Right renal cortex interstitium (tissue), 3 donors: ENCODE measurements at places on chromosomes 1 and 21. TPM values are rescaled to one million over a fixed set of nuclear protein-coding genes. Genes with fewer than 3 reads are reported as not detected.
A peak's percentile ranks its signal among the peaks of the same experiment; 100 is the strongest.

- no peak for DNase-seq
These were observed 44.8 kb downstream of the KCNJ15 start for GRCh38 chr21:38301321-38302214.

DNA sequence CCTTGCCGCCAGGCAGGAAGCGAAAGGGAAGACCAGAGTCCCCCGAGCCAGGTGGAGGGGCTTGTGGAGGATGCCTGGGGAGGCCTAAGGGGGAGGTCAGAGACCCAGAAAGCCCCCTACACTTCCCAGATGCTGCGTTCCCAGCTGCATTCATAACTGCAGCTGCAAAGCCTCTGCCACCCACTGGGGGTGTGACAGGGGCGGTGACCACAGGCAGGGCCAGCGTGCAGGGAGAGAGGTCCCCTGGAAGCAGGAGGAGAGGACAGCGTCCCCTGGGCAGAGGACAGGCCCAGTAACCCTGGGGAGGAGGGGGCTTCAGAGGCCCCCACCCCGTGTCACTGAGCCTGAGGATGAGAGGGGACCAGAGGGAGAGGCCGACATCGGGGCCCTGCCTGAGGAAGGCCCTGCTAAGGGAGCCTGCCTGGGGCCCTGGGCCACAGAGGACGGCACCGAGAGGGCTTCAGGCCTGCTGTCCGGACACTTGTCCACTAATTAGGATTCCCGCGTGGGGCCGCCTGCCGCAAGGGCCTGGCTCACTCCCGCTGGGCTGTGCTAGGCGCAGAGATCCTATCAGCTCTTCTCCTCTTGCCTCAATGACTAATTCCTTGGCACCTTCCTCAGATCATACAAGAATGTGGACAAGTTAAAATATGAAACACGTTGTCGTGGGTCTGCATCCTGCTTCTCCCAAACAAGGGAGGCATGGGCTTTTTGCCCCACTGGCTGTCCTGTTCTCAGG, 49.1 kb upstream of the CCDC27 start:
- no peak for DNase-seq

The BTBD19 gene
- 9.1 TPM for polyA plus RNA-seq

DNA sequence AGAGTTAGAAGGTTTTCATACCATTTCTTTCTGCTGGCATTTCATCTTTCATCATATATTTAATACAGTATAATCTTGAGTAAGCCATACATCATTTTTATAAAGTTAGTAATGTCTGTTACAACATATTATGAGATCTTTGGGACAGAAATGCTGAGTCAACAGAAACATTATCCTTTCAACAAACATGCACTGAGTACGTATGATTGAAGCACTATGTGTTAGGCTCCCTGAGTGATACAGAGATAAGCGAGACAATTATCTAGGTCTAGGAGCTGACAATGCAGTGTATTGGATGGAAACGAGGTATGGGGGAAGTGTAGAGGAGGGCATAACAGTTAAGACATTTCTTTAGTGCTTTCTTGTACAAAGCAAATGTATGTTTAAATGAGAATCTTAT, 19.7 kb upstream of the GPR52 start:
- DNase-seq = no peak

The SLC1A7 gene
- 0.08 TPM for polyA plus RNA-seq

DNA sequence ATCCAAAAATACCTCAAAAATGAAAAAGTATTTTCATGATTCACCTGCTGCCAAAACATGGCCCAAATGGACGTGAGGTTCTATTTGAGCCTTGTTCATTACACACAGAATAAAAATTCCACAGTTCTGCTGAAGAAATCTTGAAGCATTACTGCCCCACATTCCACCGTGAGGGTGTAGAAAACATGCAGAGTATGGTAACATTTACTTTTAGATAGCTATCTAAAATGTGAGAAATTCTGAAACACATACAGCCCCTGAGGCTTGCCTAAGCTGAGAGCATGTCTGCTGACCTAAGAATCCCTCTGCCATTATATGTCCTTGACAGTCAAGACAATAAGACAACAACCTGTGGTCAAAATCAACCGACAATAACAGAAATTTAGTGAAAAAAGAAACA, 186.5 kb downstream of the DSCAM start:
- no peak for DNase-seq

The TOE1 gene
- 15.1 TPM for polyA plus RNA-seq

DNA sequence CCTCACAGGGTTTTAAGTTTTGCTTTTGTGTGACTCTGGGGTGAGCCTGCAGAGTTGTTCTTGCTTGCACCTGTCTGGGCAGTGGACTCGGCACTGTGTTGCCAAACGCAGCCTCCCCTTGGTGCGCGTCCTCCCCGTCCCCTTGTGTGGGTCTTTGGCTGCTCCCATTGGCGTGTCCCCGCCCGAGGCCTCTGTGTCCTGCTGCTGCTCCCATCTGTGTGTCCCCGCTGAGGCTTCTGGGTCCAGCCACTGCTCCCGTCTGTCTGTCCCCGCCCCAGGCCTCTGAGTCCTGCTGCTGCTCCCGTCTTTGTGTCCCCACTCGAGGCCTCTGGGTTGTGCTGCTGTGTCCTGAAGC, 62.8 kb downstream of the PCNT start:
- DNase-seq = no peak

The AK5 gene
- polyA plus RNA-seq = 3.2 TPM

The PDZK1IP1 gene
- polyA plus RNA-seq = 43.7 TPM

DNA sequence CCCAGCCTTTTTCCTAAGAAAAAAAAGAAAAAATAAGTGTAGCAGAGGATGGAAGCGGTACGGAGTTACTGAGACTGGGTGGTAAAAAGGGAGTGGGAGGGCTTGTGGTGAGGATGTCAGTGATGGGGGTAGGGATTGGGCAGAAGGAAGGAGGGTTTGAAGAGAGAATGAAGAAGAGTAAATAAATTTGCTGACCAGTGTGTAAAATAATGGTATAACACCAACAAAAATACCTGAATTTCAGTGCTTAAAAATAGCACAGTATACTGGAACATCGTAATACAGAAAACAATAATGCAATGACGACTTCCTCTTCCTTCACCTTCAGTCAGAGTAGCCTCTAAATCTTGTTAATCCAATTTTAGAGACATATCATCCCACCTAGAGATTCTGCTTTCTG, 18.8 kb upstream of the SYPL2 start:
- no peak for DNase-seq

DNA sequence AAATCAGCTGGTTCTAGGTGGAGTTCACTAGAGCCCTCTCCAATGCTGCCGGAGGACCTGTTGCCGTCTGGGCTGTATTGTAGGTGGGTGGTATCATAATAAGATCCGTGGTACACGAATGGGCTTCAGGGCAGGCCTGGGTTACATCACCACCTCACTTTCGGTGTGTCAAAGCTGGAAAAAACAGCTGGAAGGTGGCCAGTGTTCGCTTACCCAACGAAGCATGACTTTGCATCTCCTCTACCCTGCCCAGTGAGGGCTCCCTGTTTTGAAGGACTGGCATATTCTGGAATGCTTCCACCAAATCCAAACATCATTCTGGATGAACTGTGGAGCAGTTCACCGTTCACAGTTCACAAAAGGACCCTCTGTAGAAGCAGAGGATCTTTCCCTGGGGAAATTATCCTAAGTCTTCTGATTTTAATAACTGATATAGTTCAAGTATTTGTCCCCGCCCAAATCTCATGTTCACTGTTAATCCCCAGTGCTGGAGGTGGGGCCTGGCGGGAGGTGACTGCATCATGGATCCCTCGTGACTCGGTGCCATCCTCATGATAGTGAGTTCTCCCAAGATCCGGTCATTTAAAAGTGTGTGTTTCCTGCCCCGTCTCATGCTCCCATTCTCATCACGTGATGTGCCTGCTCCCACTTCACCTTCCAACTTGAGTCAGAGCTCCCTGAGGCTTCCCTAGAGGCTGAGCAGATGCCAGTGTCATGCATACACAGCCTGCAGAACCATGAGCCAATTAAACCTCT, 429.0 kb downstream of the KIF26B start:
- no peak for DNase-seq

DNA sequence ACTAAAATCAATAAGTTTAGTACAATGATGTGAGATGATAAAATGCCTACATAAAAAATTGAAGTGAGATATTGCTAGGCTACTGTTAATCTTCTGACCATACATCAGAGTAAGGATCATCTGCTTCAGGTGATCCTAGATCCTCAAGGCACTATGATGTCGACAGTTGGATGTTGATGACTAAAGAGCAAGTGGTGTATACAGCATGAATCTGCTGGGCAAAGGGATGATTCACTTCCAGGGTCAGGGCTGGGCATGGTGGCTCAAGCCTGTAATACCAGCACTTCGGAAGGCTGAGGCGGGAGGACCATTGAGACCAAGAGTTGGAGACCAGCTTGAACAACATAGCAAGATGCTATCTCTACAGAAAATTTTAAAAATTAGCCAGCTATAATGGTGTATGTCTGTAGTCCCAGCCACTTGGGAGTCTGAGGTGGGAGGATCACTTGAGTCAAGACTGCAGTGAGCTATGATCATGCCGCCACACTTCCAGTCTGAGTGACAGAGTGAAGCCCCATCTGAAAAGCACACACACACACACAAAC, 24.6 kb downstream of the NUF2 start:
- DNase-seq = no peak

- no peak for DNase-seq
These were observed 53.0 kb downstream of the DMRTB1 start for GRCh38 chr1:53511933-53512806.

The PRKAA2 gene
- 14.8 TPM for polyA plus RNA-seq

The CLDN8 gene
- 77.4 TPM for polyA plus RNA-seq

The RASSF5 gene
- 5.4 TPM for polyA plus RNA-seq

DNA sequence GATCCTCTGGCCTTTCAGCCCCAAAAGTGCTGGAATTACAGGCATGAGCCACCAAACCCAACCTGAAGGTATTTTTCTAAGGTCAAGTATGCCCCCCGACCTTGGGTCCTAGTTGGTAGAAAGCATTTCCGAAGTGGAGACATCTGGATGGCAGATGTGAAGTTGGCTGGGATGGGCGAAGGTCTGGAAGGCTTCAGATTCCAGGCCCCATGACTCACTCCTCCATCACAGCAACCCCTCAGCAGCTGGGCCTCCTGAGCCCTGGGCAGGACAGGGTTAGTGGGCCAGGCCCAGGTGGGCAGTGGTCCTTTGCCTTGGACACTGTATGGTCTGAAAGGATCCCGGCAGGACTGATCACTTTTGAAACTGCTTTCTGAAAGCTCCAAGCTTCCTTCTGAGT, 23.3 kb downstream of the NAV1 start:
- DNase-seq = no peak

The ZNF648 gene
- 0.23 TPM for polyA plus RNA-seq

DNA sequence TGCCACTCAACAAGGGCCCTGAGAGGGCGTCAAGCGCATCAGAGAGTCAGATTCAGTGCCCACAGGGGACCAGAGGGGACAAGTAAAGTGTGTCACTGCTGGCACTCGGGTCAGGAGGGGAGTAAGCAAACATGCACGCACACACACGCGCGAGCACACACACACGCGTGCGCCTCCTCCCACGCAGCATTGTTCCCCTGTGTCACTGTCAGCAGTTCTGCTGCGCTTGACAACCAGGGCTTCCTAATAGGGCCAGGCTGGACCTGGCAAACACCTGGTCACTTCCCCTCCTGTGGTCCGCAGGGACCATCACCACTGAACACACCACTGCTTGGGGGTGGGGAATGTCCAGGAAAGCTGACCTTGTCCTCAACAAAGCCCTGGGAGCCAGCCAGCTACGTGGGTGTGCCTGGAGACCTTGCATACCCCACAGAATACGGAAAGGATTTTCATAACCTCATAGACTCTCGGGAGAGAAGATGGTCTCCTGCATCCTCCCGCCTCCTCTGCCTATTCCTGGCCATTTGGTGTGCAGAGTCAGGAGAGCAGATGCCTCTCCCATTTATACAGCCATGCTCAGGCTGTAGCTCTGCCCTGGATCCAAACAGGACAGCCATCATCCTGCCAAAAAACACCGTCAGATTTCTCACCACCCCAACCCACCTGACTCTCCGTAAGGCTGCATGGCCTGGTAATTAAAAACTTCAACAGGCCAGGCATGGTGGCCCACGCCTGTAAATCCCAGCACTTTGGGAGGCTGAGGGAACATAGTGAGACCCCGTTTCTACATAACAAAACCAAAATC, 73.2 kb downstream of the SSBP3 start:
- DNase-seq = no peak

- DNase-seq = no peak
These were observed 217.6 kb downstream of the TRABD2B start for GRCh38 chr1:47779613-47780012.

The BSND gene
- polyA plus RNA-seq = 5.9 TPM

DNA sequence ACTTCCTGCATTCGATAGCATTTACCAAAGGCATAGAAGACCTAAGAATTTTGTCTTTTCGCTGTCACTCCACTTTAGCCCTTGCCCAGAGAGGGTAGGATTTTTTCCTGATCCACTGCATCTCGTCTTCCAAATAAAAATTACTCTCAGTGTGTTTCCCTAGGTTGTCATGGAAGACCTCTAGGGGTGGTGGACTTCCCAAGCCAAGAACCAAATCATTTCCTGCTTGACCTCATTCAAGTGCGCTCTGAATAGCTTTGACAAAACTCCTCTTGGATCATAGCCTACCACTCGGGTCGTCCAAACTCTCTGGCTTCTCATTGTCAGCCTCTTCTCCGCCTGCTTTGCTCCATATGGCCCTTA, 431 bp upstream of the C1orf52 start:
- DNase-seq = no peak

GRCh38 chr1:25695771-25696311, 79.2 kb downstream of the MAN1C1 start:
- DNase-seq = no peak

The SPRR1B gene
- polyA plus RNA-seq = not detected

GRCh38 chr1:28518745-28519341, 13.0 kb downstream of the RCC1 start:
- DNase-seq = no peak

The VHLL gene
- not detected for polyA plus RNA-seq

The OR2L13 gene
- not detected for polyA plus RNA-seq

- no peak for DNase-seq
These were observed 202.4 kb downstream of the SMYD3 start for GRCh38 chr1:246304484-246305259.

GRCh38 chr1:165257969-165258459, 98.5 kb downstream of the LMX1A start:
- DNase-seq = peak; percentile 40
